Kidney (tissue), 22 donors: ENCODE measurements at places on chromosomes 12 and 14. TPM values are rescaled to one million over a fixed set of nuclear protein-coding genes. Genes with fewer than 3 reads are reported as not detected.

The ITGB7 gene
- polyA plus RNA-seq: 11.0 TPM

The PAWR gene
- polyA plus RNA-seq: 30.7 TPM

The NXPH4 gene
- 0.71 TPM for polyA plus RNA-seq

The HOXC12 gene
- not detected for polyA plus RNA-seq

The SLC25A47 gene
- 1.0 TPM for polyA plus RNA-seq

The ETFBKMT gene
- polyA plus RNA-seq: 6.0 TPM

The RGS6 gene
- polyA plus RNA-seq: 1.4 TPM

The SCN8A gene
- polyA plus RNA-seq: 0.34 TPM

The CD4 gene
- polyA plus RNA-seq: 12.2 TPM

The KRT7 gene
- 173 TPM for polyA plus RNA-seq

The TEX22 gene
- polyA plus RNA-seq: 1.5 TPM

The KRT75 gene
- not detected for polyA plus RNA-seq

The B4GALNT3 gene
- polyA plus RNA-seq: 11.3 TPM

The ASCL1 gene
- polyA plus RNA-seq: not detected

The TMEM229B gene
- polyA plus RNA-seq: 3.1 TPM

The IRAK3 gene
- 1.2 TPM for polyA plus RNA-seq

The FAM186B gene
- polyA plus RNA-seq: 0.34 TPM

The MIPOL1 gene
- polyA plus RNA-seq: 4.4 TPM

The USP5 gene
- 52.3 TPM for polyA plus RNA-seq

The EML5 gene
- polyA plus RNA-seq: 0.26 TPM

The OTOGL gene
- 0.80 TPM for polyA plus RNA-seq

The PPFIA2 gene
- polyA plus RNA-seq: 2.8 TPM

The INSM2 gene
- polyA plus RNA-seq: not detected

The PROX2 gene
- not detected for polyA plus RNA-seq

The KRT6C gene
- not detected for polyA plus RNA-seq

The POTEM gene
- polyA plus RNA-seq: not detected

The PYGL gene
- 12.3 TPM for polyA plus RNA-seq

The CLEC9A gene
- not detected for polyA plus RNA-seq

The BEST3 gene
- 0.82 TPM for polyA plus RNA-seq

The SSPN gene
- polyA plus RNA-seq: 3.2 TPM

The COCH gene
- 1.8 TPM for polyA plus RNA-seq

The HOXC5 gene
- 0.24 TPM for polyA plus RNA-seq

The RBM23 gene
- polyA plus RNA-seq: 44.8 TPM

The WNT1 gene
- not detected for polyA plus RNA-seq

The SMCO2 gene
- not detected for polyA plus RNA-seq

The COQ6 gene
- 40.8 TPM for polyA plus RNA-seq

The KLRB1 gene
- 0.73 TPM for polyA plus RNA-seq

The DENND5B gene
- 2.9 TPM for polyA plus RNA-seq
